OCI-LY7 (cell line): ENCODE measurements at places on chromosomes 6 and 20.

GRCh38 chr6:143501851-143502250 lies 9.7 kb downstream of the FUCA2 start:
- peak; percentile 22 for DNase-seq

- DNase-seq: no peak
These were observed 72.4 kb downstream of the FYN start for GRCh38 chr6:111800821-111801220.

GRCh38 chr20:47489448-47489872 lies 12.2 kb upstream of the NCOA3 start:
- peak; percentile 81 for DNase-seq

GRCh38 chr6:33950472-33950881 lies 146.7 kb upstream of the MLN start:
- DNase-seq: peak; percentile 12

GRCh38 chr6:112626468-112627082 lies 279.4 kb downstream of the RFPL4B start:
- DNase-seq: no peak

GRCh38 chr20:36491901-36492617 lies 49.3 kb upstream of the MYL9 start:
- peak; percentile 51 for DNase-seq

DNA sequence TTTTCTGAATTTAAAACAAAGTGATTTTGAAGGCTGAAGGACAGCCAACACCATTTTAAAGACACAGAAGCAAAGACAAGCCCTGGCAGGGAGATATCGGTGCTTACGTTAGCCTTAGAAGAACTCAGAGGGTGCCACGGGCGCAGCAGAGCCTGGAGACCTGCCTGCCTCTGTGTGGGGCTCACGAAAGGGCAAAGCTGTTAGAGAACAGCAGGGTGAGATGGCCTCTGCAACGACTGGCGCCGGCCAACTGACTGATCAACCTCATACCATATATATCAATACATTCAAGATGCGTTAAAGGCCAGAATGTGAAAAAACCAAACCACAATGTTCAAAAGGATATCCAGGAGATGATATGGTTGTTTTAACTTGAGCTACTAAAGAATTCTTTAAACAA lies 151.0 kb upstream of the RPS6KA2 start:
- no peak for DNase-seq

GRCh38 chr20:62977613-62978560 lies 25.4 kb downstream of the SLC17A9 start:
- peak; percentile 83 for DNase-seq

- DNase-seq: peak; percentile 74
These were observed 90.7 kb upstream of the ARID1B start for GRCh38 chr6:156686301-156686994.

DNA sequence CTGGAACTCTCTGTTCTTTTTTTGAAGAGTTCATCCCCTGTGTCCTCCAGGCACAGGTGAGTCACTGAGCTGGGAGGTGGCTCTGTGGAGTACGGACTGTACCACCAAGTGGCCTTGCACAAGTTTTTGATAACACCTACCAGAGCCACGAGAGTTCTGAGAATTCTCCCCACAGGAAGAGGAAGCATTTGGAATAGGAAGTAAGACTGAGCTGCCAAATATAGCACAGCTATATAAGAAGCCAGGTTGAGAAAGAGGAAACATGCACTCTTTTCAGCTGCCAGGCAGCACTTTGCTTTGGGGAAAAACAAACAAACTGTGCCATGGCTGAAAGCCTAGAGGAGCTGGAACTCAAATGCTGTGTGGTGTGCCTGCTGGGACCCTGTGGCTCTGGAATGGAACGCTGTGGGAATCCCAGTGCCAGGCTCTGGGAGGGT lies 70.8 kb upstream of the RIPOR2 start:
- DNase-seq: peak; percentile 62

DNA sequence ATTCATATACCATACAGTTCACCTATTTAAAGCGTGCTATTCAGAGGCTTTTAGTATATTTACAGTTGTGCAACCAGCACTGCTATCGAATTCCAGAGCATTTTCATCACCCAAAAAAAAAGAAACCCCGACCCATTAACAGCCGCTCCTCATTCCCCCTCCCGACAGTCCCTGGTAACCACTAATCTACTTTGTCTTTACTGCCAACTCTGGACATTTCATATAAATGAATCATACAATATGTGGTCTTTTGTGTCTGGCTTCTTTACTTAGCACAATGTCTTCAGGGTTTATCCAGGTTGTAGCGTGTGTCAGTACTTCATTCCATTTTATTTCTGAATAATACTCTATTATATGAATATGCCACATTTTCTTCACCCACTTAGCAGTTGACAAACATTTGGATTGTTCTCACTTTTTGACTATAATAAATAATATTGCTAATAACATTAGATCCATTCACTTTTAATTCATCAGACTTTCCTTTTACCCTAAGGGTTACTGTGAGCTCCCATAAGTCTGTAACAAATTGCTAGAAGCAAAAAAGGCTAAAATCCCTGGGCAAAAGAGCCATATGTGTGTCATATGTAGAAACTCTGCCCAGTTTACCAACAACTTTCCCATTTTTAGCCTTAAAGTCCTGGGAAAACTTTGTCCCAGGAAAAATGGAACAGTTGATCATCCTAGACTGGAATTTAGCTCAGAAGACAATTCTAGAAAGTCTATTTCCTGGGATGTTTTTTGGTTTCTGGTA lies 23.2 kb upstream of the ROS1 start:
- no peak for DNase-seq

- DNase-seq: no peak
These were observed 108.6 kb downstream of the VIP start for GRCh38 chr6:152859225-152859624.

- DNase-seq: no peak
These were observed 79.5 kb upstream of the PBOV1 start for GRCh38 chr6:138297761-138298298.

- no peak for DNase-seq
These were observed 34.9 kb upstream of the AKIRIN2 start for GRCh38 chr6:87736809-87737540.

DNA sequence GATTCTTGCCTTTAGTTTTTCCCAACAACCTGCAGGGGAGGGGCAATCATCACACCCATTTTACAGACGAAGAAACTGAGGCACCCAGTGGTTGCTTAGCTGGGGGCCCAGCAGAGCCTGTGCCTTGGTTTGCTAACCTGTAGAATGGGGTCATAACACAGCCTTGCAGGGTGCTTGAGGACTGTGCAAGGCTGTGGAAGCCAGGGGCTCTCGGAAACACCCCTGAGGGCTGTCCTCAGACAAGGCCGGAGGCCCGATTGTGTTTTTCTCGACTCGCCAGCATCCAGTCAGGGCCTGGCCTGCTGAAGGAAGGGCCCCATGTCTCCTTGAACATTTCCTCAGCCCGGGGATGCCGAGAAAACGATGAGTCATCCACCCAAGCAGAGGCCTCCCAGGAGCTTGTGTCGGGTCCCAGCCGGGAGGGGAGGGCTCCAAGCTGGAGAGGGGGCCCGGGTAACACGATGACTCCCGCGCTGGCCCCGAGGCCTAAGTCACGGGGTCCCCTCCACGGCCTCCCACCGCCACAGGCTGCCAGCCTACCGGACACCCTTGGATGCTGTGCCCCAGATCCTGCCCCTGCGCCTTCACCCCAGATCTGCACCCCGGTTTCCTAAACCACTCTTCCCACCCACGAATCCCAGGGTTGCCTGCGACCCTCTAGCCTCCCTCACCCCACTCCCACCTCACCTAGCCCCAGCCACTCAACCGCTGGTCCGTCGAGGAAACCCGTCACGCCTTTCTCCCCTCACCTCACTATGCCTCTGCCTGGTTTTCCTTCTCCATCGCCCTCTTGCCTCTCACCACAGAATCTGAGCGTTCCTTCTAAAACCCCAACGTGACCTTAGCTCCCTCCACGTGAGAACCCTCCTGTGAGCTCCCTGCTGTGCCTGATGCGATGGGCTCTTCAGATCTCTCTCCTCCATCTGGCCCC lies 10.6 kb downstream of the NOL4L start:
- no peak for DNase-seq

GRCh38 chr6:169045486-169045885 lies 208.2 kb downstream of the THBS2 start:
- no peak for DNase-seq

DNA sequence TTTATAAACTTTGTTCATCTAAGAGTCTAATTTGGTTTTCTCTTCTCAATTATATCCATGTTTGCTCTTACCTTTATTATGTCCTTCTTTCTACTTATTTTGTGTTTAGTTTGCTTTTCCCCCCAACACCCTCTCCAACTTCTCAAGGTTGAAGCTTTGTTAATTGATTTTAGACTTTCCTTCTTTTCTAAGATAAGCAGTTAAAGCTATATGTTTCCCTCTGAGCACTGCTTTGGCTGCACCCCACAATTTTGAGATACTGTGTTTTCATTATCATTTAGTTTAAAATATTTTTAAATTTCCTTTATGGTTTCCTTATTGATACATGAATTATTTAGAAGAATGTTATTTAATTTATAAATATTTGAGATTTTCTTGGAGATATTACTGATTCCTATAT lies 13.9 kb upstream of the BEND6 start:
- no peak for DNase-seq

DNA sequence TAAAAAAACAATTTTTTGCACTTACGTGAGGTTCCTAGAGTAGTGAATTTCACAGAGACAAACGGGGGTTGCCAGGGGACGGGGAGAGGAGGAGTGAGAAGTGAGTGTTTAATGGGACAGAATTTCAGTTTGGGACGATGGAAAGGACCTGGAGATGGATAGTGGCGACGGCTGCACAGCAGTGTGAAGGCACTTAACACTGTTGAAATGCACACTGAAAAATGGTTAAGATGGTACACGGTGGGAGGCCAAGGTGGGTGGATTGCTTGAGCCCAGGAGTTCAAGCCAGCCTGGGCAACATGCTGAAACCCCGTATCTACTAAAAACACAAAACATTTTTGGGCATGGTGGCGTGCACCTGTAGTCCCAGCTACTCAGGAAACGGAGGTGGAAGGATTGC lies 31.4 kb downstream of the RPP40 start:
- no peak for DNase-seq

- DNase-seq: peak; percentile 74
These were observed 29.3 kb upstream of the TRIM27 start for GRCh38 chr6:28953039-28953584.

DNA sequence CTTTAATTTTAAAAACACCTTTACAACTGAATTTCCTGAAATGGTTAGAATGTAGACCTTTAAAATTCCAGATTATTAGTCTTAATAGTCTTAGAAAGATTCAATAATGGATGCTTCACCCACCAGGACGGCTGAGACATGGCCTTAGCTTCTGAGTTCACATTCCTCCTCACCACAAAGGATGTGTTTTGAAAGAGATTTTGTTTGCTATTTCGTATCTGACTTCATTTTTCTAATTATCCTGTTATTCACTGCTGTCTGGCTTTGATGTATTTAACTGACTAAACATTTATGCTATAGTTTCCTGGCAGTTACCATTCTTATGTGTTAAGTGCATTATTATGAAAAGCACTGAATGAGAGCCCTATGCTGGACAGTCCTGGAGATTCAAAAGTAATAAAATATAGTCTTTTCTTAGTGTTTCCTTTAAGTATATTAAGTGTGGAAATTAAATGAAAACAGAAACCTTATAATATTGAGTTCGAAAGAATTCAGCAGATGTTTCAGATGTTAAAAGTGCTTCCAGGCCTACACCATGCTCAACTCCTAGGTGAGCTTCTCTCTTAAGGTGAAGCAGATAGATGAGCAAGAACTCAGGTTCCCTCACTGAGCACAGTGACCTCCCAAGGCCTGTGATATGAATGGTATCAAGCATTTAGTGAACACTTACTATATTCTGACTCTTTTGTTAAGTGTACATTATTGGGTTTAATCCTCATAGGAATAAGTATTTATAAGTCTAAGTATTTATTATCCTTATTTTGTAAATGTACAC lies 40.3 kb downstream of the MAP3K4 start:
- DNase-seq: no peak

DNA sequence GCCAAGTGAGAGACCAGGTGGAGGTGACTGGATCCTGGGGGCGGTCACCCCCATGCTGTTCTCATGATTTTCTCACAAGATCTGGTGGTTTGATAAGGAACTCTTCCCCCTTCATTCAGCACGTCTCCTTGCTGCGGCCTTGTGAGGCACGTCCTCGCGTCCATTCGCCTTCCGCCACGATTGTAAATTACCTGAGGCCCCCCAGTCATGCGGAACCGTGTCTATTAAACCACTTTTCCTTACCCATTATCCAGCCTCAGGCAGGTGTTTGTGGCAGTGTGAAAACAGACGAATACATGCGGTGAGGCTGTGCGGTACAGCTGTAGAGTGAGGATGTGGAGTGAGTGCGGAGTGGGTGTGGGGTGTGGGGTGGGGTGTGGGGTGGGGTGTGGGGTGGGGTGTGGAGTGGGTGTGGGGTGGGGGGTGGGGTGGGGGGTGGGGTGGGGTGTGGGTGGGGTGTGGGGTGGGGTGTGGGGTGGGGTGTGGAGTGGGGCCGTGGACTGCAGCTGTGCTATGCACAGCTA lies 12.1 kb upstream of the NTSR1 start:
- DNase-seq: no peak

DNA sequence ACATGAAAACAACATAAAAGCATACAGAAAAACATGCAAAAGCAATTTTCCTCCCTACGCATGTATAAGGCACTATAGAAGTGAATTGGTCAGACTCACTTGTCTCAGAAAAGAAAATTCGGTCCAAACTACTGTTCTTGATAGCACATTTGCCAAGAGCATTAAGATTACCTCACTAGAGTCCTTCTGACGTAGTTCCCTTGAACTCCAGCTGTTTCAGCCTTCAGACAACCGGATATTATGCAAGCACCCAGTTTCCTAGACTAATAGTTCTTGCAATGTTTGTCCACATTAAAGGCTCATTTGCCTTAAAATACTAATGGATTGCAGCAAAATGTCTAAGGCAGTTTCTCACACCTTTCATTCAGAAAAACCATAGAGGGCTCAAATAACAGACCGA lies 2.5 kb upstream of the CASS4 start:
- no peak for DNase-seq

- DNase-seq: no peak
These were observed 63.9 kb downstream of the MAP7 start for GRCh38 chr6:136486357-136486756.

DNA sequence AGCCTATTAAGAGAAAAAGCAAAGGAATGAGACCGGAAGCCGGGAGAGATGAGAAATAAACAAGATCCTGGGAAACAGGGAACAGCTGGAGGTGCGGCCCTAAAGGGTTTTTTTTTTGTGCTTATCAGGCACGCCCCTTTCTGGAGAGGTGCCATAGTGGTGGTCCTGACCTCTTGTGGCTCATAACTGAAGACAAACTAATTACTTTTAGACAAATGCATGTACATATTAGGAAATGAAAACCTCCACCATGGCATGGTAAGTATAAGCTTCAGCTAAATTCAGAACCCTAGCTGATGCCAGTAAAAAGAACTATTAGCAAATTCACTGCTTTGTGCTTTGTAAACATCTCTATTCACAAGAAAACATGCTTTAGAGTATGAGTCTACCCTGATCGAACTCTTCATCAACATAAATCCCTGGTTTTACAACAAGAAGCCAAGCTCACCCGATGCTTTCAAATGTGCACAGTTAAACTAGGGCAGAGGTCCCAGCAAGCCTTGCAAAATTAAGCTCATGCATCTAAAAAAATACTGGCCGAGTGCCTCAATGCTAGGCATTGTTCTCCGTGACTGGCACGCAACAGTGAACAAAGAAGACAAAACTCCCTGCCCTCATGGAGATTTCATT lies 96.4 kb upstream of the MRPS10 start:
- DNase-seq: no peak
